ENCODE measurements at places on chromosomes 3 and 15.

- no peak for DNase-seq
Measured at GRCh38 chr15:38849046-38849445, 284.4 kb upstream of the RASGRP1 start.

DNA sequence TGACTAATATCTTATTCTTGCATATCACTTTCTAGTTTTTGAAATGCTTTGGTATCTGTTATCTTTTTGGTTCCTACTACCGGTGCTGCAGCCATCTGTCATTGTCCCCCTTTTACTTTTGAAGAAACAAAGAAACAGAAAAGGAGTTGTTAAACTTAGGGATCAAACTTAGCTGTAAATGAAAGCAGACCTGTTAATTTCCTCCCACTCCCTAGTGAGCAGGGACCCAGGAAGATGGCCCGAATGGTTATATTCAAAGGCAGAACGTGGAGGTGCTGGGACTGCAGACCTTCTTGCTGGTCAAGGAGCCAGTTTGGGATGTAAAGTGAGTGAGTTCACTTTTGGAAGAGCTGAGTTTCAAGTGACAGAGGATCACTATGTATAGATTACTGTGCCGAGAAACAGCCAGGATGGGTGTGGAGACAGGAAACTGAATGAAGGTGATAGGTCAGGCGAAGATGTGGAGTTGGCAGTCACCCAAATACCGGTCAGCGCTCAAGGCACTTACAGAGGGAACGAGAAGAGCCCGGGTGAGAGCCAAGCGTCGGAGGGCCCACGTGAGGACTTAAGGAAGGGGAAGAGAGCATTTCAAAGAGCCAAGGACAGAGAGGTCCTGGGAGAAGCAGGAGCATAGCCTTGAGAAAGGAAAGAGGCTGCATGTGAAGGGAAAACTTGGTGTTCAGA, 20.1 kb downstream of the KBTBD8 start:
- DNase-seq: no peak

DNA sequence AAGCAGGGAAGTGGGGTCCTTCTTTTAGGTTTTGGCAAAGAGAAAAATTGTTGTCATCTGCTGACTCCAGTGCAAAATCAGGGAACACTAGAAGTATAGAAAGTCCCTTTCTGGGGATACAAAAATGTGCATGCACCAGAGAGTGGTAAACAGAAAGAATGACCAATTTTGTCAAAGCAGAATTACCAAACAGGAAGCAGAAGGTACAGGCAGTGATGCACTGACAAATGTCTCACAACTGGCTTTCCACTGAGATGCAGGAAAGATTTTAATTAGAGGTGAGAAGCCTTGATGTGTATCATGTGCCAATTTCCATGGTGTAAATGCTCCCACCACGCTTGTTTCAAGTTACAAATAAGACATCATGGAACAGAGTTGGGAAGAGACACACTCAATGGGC, 66.0 kb downstream of the TRIM69 start:
- no peak for DNase-seq

GRCh38 chr3:171874251-171874681, 31.1 kb downstream of the TMEM212 start:
- no peak for DNase-seq

- DNase-seq: no peak
Measured at GRCh38 chr3:105402287-105402801, 35.6 kb downstream of the ALCAM start.

GRCh38 chr15:51492528-51492927, 130.0 kb downstream of the DMXL2 start:
- DNase-seq: no peak

DNA sequence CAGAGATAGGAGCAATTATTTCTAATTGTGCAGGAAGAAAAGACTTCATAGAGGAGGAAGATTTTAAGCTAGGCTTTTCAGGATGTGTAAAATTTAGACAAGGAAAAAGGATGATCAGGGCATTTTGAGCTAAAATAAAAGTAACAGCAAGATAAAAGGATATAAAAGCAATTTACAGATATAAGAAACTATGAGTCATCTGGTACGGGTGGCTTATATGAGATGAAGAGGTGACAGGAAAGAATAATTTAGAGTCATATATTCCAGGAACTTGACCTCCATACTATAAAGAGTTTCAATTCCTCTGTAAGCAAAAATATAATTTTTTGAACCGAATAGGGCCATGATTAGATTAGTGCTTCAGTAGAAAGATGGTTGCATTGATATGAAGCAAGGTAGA, 273.7 kb downstream of the RBMS3 start:
- no peak for DNase-seq

GRCh38 chr3:42589382-42590109, 1.1 kb upstream of the SS18L2 start:
- DNase-seq: no peak

DNA sequence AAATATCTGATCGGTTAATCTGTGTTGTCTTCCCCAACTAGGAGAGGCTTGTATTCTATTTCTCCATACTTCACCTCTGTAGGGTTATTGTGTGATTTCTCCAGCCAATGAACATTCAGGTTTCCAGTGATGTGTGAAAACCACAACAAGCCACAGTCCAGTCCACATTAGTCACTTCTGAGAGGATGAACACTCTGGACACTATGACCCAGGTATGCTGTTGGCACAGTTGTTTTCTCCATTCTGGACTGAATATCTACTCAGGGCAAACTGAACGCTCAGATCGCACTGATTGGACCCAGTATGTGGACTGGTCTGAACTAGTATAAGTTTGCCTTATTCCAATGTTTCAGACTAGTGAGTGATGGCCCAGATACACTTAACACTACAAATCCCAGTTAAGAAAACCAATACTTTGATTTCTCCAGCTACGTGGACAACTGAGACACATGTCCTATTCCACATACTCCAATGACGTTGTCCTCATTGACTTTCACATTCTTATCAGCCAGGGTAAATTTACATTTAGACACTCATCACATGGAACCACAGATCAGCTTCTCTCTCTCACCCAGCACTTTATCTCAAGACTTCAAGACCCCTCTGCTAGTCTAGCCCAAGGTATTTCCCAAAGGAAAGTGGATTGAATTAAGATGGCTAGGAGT, 587.4 kb upstream of the SGO1 start:
- DNase-seq: no peak

DNA sequence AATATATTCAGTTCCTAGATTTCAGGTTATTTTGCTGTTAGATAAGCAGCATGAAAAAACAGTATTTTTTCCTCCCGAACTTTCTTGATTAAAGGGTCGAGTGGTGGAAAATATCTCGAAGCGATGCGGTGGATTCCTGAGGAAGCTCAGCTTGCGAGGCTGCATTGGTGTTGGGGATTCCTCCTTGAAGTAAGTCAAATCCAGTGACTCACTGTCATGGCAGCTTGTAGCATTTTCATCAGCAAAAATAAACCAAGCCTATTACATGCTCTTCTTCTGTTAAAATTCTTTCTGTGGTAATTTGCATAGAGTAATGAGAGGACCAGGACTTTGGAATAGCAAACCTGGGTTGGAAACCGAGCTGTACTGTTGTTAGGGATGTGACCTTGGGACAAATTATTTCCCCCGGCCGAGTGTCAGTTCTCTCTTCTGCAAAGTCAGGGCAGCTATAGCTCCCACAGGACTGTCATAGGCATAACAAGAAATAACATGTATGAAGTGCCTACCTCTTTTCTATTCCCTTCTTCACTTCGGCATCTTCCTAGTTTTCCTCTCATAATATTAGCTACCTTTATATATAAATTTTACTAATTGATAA, 75.6 kb downstream of the UBP1 start:
- no peak for DNase-seq

DNA sequence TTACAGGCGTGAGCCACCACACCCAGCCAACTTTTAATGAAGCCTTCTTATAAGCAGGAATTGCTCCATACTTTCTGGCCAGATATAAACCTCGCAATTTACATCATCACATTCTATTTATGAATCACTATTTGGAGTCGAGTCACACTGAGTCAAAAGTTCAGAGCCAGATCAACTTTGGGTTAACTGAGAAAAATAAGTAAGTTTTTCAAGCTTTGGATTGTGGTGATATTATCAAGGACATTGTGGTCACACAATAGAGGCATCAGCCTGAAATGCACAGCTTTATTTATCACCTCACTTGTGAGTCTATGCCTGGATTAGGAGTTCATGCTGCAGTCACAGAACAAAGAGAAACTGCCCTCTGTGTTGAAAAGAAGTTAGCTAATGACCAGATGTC, 1163.5 kb downstream of the ROBO1 start:
- DNase-seq: no peak

- no peak for DNase-seq
Measured at GRCh38 chr15:89335298-89336041, 846 bp upstream of the POLG start.

DNA sequence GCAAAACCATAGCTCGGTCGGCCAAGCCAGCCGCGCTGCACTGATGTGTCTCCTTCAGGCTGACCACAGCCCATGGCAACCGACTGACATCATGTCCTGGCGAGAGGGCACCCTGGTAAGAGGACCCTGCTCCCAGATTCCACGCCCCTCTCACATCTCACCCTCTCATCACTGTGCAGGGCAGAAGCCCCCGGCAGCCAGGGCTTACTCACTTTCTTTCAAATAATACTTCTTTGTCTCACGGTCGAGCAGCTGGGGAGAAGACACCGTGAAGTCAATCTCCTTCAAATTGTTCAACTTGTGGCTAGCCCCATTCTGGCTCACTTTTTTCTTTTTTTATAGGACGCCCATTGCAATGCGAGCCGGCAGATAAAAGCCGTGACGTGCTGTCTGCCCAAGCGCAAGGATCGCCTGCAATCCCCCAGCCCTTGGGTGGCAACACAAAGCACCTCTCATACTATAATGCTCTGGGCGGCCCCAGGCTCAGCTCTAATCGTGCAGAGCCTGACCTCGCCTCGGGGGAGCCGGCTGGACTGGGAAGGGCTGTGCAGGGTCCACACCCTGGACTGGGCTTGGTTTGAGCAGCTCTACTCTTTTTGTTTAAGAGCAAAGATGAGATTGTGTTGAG, 33.6 kb downstream of the VGLL4 start:
- no peak for DNase-seq

DNA sequence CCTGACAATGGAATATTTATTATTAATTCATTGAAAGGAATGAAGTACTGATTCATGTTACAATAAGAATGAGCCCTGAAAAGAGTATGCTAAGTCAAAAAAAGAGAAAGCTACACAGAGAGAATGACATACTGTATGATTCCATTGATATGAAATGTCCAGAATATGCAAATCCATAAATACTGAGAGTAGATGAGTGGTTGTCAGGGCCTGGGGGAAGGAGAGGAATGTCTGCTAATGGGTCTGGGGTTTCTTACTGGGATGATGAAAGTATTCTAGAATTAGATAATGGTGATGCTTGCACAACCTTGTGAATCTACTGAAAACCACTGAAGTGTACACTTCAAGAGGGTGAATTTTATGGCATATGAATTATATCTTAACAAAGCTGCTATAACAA, 79.9 kb upstream of the HACD2 start:
- DNase-seq: no peak

DNA sequence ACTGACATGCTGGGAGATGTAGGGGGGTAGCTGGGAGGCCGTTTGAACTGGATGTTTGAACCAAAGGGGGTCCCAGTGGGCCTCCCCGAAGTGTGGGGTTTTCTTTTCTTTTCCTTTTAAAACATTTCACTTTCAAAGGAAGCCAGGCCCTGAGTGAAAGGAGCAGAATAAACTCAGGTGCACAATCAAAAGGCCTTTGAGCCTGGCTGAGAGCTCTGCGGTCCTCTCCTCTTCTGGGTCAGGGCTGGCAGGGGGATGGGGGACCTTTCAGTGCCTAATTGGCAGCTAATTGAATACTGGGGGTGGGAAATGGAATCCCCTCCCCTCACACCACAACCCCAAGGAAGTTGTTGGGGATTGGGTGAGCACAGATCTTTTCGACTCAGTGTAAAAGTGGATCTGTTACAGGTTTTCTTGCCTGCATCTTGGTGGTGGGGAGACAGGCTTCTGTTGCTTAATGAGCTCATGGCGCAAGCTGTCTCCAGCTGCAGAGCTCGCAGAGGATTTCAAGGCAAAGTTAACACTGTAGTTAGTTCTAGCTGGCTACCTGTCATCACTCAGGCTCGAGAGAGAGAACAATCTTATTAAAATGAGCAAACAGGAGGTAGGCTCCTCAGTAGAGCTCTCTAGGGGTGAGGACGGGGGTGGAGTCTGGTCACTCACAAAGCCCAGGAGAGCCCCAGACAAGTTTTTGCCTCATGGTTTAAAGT, 132.6 kb downstream of the RAB11A start:
- no peak for DNase-seq

- DNase-seq: no peak
Measured at GRCh38 chr3:54999159-54999558, 71.3 kb upstream of the LRTM1 start.

DNA sequence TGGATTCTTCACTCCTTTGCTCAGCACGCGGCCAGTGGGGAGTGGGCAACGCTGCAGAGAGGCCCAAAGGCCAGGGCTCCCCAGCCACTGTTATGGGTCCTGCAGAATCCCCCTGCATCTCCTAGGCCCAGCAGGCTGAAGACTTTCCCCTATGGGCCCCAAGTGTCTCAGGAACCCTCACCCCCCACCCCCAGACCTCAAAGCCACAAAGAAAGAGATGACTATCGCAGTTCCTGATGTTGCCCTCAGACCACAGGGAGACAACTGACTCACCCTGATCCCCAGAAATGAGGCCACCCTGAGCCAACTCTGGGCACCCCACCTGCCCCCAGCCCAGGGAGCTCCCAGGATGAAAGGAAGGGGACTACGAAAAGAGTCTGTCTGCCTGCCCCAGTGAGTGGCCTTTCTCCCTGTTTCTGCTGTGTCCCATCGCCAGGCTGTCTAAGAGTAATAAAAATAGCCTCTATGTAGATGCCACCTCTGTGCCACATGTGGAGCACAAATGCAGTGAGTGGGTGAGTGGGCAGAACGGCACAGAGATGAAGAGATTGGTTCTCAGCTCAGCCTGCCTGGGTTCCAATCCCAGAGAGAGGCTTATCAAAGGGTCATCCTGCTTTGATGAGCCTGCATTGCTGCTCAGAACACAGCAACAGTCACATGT, 283.0 kb downstream of the UACA start:
- DNase-seq: no peak

DNA sequence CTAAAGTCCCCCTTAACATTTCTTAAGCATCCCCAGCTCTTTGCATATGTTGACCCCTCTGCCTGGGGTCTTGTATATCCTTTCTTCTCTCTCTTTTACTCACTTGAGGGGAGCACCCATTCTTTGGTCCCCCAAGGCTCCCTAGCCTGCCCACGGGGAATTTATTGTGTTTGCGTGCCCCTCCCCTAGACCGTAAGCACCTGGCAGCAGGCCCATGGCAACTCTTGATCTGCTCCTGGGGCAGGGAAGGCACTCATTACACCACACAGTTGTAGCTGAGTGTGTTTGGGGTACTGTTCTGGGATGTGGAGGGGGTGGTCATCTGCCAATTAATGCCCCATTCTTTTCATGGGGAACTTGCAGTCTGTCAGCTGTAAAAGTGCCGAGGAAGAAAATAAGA, 27.3 kb upstream of the SMAD6 start:
- DNase-seq: no peak

DNA sequence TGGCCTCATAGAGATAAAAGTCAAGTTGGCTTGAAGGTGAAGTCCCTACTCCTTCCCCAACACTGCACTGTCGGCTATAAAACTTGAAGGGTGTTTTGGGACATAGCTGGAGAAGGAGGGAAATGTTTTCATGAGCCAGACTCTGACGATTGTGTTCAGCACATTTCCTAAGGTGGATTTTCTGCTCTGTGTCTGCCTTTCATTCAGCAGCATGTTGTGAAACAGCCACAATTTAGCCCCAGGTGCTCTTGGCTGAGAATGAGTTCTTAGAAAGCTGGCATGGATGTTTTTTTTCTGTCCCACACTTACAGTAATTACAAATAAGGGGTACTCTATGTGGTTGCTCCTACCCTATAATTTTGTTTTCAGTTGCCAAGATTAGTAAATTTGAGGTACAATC, 492.4 kb downstream of the MCTP2 start:
- DNase-seq: no peak

All from Panc1 (cell line).